Cardiac septum (tissue), 1 donor: ENCODE measurements at places on chromosomes 3 and 15.

- no peak for DNase-seq
Measured at GRCh38 chr3:61015859-61016258, 235.4 kb downstream of the FHIT start.

DNA sequence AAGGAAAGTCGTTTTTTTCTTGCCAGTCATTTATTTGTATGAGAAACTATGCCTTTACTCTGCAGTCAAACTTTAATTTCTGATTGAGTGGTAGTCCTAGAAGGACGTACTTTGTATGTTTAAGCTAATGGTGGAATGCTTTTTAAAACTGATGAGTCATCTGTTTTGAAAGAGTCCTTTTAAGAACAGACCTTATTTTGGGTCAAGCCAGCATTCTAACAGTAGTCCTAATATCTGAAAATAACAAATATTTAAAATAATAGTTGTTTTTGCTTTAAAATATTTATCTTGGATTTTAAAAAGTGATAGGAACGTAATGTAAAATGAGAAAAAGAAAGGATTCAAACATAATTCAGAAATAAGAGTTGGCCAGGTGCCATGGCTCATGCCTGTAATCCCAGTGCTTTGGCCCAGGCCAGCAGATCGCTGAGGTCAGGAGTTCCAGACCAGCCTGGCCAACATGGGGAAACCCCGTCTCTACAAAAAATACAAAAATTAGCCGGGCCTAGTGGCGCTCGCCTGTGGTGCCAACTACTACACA is 1.3 kb upstream of the LRRC58 start:
- no peak for DNase-seq

- no peak for DNase-seq
Measured at GRCh38 chr15:99951511-99951910, 218.3 kb upstream of the LYSMD4 start.

DNA sequence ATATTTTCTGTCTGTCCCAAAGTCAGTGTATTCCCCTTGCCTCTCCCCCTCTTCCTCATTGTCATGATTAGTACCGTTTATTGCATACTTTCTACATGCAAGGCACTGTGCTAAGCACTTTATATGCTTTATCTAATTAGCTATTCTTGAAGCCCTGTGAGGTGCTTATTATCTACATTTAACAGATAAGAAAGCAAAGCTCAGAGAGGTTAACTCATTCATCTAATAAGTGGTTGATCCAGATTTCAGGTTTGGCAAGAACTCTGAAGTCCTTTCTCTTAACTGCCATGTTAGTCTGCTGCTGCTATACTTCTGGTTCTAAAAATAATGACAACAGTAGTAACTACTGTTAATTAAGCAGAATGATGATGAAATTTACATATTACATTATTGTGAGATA is 13.5 kb downstream of the IQGAP1 start:
- DNase-seq, result no peak

GRCh38 chr3:2635511-2635910 is 474.7 kb downstream of the IL5RA start:
- DNase-seq, result no peak

DNA sequence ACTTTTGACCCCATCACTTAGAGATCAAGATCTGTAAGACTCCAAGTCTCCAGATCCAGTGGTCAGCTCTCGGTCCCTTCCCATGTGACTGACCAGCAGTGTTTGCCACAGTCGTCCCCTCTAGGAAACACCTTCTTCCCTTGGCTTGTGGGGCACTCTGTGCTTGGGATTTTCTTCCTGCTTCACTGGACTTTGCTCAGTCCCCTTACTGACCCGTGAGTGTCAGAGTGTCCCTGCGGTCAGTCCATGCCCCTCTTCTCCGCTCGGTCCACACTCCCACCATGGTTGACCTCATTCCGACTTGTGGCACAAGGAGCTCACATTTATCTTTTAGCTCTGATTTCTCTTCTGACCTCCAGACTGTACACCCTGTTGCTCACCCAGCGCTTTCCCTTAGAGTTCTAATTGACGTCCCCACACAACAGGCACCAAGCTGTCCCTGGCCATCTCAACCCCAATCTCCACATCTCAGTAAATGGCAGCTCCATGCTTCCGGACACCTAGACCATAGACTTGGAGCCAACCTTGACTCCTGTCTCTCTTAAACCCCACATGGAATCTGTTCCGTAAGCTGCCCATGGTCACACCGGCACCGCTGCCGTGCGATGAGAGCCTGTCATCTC is 67.9 kb downstream of the APBA2 start:
- peak; percentile 46 for DNase-seq

DNA sequence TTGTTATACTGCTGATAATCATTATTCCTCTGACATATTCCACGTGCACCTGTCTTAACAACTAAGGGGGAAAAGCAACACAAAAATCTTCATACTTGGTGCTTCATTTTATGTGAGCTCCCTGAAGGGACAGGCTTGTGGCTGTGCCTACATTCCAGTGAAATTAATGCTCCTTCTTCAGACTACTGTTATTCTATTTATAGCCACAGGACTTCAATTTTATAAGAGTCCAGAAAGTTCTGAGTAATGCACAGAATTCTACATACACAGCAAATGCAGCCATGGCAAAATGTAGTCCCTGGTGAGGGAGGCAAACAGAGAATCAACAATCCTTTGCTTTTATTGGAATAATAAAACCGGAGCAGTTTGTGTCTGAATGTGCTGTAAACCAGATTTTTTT is 417.1 kb downstream of the RBMS3 start:
- DNase-seq, result no peak

DNA sequence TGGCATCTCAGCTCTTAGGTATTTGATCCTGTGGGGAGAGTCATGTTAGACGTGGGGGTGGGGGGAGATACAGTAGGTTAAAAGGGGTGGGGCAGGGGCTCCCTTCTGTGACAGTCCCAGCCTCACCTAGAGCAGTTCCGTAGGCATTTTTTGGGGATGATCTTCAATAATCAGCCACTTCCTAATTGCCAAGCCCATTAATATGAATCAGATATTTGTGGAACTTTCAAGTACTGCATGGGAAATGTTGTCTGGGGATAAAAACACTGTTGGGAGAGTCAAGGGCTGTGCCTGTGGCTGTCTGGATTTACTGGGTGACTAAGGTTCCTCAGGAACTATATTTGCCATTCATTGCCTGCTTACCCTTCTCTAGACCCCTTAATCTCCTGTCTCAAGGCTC is 9.5 kb downstream of the C3orf52 start:
- DNase-seq, result no peak

GRCh38 chr15:46278062-46278461 is 643.2 kb downstream of the SQOR start:
- no peak for DNase-seq

DNA sequence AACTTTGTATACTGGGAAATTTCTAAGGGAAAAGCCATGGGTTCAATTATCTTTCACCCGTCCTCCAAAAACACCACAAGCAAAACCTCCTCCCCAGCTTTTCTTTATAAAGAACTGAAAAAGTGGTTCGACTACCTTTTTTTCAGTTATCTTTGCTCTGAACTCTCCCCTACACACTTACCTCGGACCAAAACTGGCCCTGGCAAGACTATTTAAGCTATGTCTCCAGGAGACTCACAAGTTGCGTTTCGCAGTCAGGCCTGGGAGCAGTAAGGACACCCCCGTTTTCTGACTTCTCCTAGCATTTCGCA is 645 bp downstream of the COPS2 start:
- DNase-seq, result no peak

GRCh38 chr3:23341147-23341838 is 138.2 kb downstream of the UBE2E2 start:
- DNase-seq, result no peak

DNA sequence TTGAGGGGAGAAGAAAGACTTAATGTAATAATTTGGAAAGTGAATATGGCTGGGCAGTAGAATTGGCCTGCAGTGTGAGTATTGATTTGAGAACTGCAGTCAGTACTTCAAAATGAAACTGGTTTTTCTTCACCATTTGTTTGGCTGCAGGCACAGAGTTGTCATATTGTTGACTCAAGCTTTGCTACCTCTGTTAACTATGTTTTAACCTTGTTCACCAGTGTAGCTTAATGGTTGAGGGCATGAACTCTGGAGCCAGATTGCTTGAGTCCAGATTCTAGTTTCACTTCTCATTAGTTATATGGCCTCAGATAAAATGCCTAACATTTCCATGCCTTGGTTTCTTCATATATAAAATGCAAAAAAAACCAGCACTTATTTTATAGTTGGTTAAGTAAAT is 64.1 kb downstream of the CFAP44 start:
- DNase-seq, result no peak

DNA sequence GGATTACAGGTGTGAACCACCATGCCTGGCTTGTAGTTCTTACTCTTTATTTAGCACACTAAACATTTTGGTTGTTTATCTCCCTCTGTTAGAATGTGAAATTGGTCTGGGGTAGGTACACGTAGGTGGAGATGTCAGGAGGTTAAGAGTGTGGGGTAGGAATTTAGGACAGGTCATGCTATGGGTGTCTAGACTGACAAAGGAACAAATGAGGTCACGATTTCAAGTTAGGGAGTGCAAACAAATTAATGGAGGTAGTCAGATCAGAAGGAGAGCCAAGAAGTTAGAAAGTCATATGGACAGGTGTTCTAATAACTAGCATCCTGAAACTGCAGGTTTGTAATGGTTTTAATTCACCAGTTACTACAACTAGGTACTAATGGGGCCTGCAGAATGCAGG is 19.8 kb downstream of the CDV3 start:
- no peak for DNase-seq

GRCh38 chr3:159150180-159150579 is 348.3 kb downstream of the MFSD1 start:
- no peak for DNase-seq

GRCh38 chr3:100869787-100870186 is 123.4 kb downstream of the ABI3BP start:
- DNase-seq, result no peak

DNA sequence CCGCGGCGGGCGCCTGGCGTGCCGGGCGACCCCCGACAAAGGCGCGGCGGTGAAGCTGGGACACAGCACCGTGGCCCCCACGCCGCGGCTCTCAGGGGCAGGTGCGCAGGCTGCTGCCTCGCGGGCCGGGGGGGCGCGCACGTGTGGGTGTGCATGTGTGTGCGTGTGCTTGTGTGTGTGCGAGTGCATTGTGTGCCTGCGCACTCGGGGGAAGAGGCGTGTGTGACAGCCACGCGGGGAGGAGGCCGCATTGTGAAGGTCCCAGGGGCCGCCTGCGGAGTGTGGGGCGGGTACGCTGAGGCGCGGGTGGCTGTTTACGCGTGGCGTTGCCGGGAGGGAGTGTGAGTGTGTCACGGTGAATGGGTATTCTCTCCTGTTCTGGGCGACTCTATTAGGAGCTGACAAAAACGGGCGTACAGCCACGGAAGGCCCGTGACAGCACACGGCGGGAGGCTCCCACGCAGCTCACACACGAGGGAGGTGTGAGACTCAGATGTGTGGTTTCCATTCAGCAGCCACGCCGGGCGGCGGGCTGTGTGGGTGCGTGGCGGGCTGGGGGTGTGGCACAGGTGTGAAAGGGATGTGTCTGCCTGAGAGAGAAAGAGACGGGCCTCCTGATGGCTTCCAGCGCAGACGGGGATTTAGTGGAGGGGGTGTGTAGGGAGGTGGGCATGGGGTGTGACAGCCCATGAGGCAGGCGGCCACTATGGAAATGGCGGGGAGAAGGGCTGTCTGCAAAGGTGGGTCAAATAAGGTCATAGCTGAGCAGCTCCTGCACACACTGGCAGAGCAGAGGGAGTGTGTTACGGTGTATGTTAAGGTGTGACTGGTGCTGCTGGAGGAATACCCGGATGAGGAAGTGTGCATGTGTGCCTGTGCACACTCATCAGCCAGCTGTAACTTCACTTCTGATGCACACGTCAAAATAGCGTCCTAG is 750 bp downstream of the PODXL2 start:
- DNase-seq, result peak; percentile 73

- DNase-seq, result peak; percentile 78
Measured at GRCh38 chr3:170007031-170007663, 30.6 kb upstream of the GPR160 start.

- DNase-seq, result no peak
Measured at GRCh38 chr3:170589113-170589512, 3.2 kb upstream of the SLC7A14 start.

GRCh38 chr15:41804916-41805666 is 22.8 kb upstream of the JMJD7 start:
- DNase-seq, result peak; percentile 27

DNA sequence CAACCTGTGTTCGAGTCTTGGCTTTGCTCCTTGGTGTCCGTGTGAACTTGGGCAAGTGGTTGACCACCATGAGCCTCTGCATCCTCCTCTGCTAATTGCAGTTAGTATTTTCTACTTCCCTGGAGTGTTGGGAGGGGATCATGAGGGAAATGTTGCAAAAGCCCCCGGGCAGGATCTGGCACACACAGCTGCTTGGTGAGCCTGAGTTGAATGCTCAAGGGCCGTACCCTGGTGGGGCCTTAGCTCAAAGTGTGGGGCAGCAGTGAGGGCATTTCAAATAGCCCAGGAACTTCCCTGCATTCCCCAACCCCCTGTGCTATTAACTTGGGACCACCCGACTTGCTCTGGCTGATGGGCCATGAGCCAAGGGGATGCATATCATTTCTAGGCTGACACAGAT is 94.9 kb upstream of the SLC6A11 start:
- peak; percentile 31 for DNase-seq

DNA sequence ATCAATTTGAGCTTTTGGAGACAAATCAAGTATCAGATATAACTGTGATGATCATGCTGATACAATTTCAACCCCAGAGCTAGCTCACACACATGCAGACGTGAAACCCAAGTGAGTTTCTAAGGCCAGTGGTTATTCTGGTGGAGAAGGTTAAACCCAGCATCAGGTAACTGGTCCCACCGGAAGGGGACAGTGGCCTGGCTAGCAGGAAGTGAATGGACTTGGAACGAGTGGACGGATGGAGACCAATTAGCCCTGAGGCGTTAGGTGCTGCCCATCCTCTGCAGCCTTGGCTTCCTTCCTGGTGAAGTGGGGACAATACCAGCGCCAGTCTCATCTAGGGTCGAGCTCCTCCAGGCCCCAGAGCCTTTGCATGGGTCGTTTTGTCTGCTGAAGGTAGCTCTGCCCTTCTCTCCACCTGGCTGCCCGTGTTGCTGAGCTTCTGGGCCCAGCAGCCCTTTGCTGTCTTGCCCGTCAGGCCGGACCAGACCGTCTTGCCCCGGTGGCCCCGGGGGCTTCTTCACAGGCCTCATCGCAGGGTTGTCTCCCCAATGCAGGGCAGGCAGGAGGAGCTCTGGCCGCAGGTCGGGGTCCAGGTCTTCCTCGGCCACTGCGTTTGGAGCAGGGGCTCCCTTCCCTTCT is 915 bp upstream of the KCTD6 start:
- DNase-seq, result no peak

DNA sequence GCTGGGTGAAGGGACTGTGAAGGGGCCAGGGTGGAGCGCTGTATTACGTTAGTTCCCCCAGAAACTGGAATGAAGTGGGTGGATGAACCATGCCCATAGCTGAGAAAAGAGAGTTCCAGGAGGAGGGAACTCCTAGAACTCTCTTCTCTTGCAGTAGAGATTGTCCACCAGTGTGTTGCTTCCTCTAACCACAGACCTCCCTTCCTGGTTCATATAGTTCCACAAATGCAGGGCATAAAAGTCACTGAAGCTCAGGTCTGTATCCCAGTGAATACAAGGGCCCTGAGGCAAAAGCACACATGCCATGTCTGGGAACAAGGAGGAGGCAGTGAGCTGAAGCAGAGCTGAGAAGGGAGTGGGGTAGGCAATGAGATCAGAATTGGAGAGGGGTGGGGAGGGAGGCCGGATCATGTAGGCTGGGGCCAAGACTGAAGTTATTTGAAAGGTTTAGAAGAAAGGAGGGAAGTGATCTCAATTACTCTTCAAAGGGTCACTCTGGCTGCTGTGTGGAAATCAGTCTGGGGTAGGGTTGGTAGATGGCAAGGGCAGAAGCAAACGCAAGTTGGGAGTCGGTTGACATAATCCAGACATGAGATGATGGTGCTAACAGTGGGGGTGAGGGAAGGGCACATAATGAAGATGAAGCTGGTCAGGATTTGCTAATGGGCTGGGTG is 6.5 kb downstream of the A4GNT start:
- no peak for DNase-seq
